ENCODE measurements at places on chromosomes 11 and 22.

GRCh38 chr11:59523541-59523940 is 12.2 kb downstream of the OR4D9 start:
- no peak for DNase-seq

- DNase-seq: no peak
Observed at GRCh38 chr11:60280412-60280811, at the start of gene MS4A4A. Gene MS4A4A (plus strand): TSS chr11:60280666. CDS start chr11:60280676, 10 bp downstream.

DNA sequence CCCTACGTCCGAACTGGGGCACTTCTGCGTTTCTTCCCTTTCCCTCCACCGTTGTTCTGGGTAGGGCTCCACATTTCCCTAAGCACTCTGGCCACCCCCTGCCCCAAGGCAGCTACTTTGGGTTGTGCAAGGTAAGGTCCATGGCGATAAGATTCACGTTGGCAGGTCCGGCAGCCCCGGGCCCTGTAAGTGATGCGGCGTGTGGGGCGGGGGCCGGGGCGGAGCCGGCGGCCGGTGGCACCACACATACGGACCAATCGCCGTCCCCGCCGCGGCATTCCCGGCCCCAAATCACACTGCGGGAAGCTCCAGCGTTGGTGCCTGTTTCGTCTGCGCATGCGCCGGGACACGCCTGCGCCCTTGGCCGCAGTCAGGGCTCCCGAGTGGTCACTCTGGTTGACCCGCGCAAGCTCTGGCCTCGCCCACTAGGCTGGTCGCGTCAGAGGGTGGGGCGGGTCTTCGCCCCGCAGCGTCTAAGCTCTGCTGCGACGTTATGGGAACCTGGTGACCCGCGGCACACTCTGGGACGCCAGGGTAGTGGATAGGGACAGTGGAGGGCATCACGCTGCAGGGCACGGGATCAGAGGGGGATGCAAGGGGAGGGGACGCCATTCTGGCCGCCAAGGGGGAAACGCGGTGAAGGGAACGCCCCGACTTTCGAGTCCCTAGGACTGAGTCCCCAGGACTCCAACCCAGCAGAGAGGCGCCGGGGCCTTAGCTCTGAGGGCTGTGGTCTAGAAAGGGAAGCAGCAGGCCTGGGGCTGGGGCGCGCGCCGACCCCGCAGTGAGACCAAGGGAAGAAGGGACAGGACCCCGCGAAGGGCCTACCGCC is 1.6 kb downstream of the FADS1 start:
- peak; percentile 97 for DNase-seq

DNA sequence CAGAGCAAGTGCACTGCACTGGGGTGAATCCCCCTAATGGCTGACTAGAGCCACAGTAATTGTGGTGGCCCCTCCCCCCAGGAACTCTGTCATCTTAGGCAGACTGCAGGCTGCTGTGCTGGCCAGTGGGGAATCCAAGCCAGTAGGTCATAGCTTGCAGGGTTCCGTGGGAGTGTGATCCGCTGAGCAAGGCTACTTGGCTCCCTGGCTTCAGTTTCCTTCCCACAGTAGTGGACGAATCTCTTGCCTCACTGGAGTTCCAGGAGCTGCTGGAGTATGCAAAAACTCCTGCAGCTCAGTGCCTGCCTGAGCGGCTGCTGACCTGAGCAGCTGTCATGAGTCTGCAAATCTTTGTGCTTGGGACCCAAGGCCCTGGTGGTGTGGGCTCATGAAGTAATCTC is 13.2 kb downstream of the OOSP3 start:
- peak; percentile 33 for DNase-seq

- DNase-seq: peak; percentile 87
Observed at GRCh38 chr11:75996523-75997442, 181.8 kb downstream of the UVRAG start.

- peak; percentile 78 for DNase-seq
Observed at GRCh38 chr11:130179396-130180306, 20.1 kb downstream of the ST14 start.

DNA sequence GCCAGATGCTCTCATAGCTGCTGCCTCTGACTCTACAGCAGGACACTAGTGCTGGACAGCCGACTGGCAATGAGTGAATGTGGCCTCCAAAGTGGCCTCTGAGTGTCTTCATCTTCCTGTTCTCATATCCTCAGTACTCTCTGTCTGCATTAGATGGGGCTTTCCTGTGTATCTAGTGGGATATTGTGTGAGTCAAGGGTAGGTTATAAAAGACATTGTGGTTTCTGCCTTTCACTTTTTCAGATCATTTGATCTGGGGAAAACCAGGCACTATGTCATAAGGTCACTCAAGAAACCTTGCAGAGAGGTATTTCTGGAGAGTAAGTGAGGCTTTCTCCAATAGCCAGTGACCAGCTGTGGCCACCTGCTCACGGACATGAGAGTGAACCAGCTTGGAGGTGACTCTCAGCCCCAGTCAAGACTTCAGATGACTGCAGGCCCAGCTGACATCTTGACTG is 333.6 kb upstream of the NCAM1 start:
- DNase-seq: no peak

GRCh38 chr11:20097319-20098221 is 62.7 kb downstream of the DBX1 start:
- no peak for DNase-seq

DNA sequence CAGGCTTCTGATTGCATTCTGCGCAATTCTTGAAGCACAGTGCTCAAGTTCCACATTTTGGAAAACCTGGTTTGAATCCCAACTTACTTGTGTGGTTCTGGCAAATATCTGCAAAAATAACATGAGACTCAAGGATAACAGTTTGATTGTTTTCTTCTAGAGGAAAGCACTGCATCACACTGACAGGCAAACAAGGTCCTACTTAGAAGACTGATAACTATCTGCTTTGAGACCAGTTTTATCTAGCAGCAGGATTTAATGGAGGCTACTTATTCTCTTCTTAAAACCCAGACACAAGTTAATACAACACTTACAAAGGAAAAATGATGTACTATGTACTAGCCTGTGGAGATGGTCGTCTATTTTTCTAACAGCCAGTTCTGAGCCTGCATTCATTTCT is 41.4 kb downstream of the RIC3 start:
- DNase-seq: no peak

DNA sequence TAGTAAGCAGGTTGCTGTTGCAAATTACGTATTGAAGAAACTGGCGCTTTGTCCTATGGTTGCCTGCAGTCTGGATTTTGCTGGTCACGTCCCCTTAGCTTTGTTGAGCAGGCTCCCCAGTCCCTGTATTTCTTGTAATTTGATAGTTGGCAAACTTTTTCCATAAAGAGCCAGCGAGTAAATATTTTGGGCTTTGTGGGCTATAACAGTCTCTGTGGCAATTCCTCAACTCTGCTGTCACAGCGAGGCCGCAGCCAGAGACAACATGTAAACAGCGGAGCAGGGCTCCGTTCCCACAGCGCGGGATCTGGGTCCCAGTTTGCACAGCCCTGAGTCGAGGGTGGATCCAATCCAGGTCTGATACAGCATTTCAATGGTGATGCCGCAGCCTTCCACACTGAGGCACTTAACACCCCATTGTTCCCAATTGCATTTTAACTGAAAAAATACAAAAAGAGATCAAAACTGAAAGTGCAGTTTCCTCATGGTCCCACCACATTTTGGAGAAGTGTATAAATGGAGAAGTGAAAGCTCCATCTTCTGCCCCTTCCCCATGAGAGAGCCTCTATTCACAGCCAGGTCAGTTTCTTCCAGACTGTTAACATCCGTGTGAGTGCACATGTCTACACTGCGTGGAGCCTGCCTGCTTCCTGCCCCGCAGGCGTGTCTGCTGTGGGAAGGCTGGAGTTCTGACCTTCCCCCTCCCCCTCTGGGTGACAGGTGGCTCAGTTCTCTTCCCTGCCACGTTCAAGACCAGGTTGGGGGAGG is 89.1 kb downstream of the RPS6KA4 start:
- peak; percentile 47 for DNase-seq
